ENCODE measurements at places on chromosomes 11 and 22.

GRCh38 chr11:126105748-126106080 lies 43.0 kb upstream of the CDON start:
- no peak for DNase-seq

DNA sequence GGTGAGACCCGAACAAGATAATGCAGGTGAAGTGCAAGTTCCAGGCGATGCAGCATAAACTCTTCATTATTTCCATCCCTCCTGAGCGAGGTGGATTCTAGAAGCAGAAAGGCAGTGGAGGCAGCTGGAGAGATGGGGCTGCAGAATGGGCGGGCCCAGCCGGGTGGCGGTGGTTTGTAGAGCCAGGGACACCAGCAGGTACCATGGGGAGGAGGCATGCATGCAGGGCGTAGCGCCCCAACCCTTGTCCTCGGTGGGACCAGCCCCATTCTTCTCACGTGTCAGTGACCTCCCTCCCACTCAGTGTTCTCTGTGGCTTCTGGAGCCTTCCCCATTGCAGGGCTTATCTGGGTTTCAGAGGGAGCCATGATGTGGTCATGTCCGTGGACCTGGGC lies 38.0 kb downstream of the MPPED1 start:
- no peak for DNase-seq

- DNase-seq, result no peak
Observed at GRCh38 chr11:33525789-33526188, 174.8 kb downstream of the C11orf91 start.

GRCh38 chr11:62953811-62954210 lies 31.0 kb downstream of the SLC22A6 start:
- DNase-seq, result no peak

DNA sequence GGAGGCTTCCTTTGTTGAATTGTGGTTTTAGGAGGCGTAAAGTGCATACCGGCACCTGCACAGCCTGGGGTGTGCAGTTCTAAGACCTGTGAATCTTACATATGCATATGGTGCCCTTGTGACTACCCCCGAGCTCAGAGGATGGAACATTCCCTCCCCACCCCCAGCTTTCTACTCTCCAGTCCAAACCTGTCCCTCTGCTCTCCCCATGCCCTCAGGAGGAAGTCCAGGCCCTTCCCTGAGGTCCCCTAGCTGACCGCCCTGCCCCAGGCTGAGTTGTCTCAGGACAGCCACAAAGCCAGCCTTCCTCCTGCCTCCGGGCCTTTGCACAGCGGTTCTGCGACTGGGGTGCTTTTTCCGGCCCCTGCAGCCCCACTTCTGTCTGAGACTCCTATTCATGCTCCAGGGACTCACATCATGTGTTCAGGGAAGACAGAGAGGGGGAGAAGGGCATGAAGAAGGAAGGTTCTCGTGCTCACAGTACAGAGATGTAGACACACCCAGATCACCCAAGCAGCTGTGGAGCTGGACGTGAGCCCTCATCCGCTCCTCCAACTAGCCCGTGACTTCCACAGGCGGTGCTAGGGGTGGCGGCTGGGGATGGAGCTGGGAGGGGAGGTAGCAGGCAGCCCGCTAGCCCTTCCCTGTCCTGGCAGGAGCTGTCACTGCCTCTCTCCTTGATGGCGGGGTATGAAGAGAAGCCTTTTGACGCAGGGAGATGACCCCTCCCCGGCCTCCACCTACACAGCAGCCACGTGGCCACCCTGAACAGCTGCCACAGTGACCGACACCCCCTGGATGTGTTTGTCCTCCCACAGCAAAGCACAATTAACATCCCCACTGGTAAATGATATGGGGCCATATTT lies 50.8 kb downstream of the FLRT1 start:
- no peak for DNase-seq

GRCh38 chr22:27583856-27584255 lies 217.7 kb downstream of the MN1 start:
- no peak for DNase-seq

- DNase-seq, result peak; percentile 82
Observed at GRCh38 chr22:29202212-29203192, 3.2 kb upstream of the EMID1 start.

- no peak for DNase-seq
Observed at GRCh38 chr22:37209140-37209845, 3.0 kb downstream of the SSTR3 start.

- no peak for DNase-seq
Observed at GRCh38 chr22:48941033-48941902, 886.4 kb downstream of the BRD1 start.

DNA sequence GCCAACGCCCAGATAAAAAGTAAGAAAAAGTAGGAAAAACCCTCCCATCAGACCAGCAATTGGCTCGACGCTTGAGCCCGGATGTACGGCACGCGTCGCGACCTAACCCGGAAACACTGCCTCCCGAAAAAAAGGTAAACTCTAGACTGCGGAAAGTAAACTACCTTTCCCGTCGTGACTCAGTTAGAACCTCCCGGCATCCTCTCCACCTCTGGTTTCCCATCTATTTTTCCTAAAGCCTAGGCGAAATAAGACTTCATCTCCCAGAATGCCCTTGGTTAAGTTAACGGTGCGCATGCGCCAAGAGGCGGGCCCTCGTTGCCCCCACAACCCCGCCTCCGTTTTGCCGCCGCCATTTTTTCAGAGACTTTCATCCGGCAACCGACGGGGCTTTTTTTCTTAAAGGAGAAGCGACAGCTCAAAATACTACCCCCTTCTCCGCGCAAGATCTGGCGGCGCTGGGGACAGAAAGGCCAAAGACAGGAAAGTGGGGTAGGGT lies 678 bp upstream of the ZFP91 start:
- DNase-seq, result peak; percentile 92

- DNase-seq, result peak; percentile 72
Observed at GRCh38 chr11:9565822-9566560, 7.5 kb upstream of the WEE1 start.

- peak; percentile 34 for DNase-seq
Observed at GRCh38 chr11:17760102-17761029, 25.8 kb downstream of the KCNC1 start.

- no peak for DNase-seq
Observed at GRCh38 chr11:130166457-130166784, 6.8 kb downstream of the ST14 start.

- no peak for DNase-seq
Observed at GRCh38 chr11:32830413-32830738, 649 bp downstream of the PRRG4 start.

- no peak for DNase-seq
Observed at GRCh38 chr22:46051646-46052045, 74.7 kb upstream of the WNT7B start.

GRCh38 chr11:11074686-11075335 lies 217.0 kb upstream of the ZBED5 start:
- DNase-seq, result no peak

GRCh38 chr11:132008872-132009271 lies 638.5 kb downstream of the NTM start:
- DNase-seq, result no peak

GRCh38 chr22:23216461-23217170 lies 36.3 kb downstream of the BCR start:
- DNase-seq, result peak; percentile 70

GRCh38 chr11:73430326-73430725 lies 54.1 kb downstream of the RELT start:
- DNase-seq, result no peak

DNA sequence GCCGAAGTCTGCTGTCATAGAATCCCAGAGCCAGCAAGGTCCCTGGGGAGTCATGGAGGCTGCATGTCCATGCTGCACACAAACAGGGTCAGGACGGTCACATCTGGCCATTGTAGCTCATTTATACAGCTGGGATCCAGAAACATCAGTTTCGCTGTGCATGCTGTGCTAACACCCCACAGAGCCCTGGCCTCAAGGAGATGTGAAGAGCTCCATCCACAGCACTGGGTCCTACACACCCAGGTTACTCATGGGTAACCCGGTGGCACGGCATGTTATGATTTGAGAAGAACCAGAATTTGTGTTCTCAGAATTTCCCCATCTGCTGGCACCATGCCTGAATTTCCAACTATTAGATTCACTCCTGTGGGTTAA lies 146.3 kb upstream of the ARHGAP20 start:
- DNase-seq, result no peak

DNA sequence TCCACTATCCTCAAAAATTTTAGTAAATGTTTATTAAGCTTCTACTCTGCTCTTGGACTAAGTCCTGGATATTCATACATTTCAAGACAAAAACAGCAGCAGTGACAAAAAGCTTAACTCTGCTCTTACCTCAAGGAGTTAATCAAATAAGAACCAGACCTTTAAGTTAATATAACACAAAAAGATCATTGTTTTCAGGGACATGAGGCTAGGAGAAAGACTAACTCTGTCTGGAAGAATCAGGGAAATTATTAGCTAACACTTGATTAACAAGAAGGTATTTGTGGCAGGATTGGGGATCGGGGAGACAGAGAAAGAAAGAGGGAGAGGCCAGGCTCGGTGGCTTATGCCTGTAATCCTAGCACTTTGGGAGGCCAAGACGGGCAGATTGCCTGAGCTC lies 74.4 kb downstream of the PPP2R1B start:
- no peak for DNase-seq

GRCh38 chr11:23569547-23569946 lies 709.3 kb upstream of the CCDC179 start:
- DNase-seq, result no peak

- no peak for DNase-seq
Observed at GRCh38 chr22:17860220-17860965, 86.1 kb upstream of the BID start.

- DNase-seq, result no peak
Observed at GRCh38 chr11:118108513-118108912, 21.8 kb upstream of the SMIM35 start.

- no peak for DNase-seq
Observed at GRCh38 chr11:58586998-58587397, 8.1 kb downstream of the ZFP91 start.

Data from stimulated activated CD4-positive, alpha-beta T cell treated with anti-CD3 and anti-CD28 coated beads, Interleukin-15, amount 100 ng/mL, for 24 hours (primary cell).